Left renal pelvis (tissue), 4 donors: ENCODE measurements at places on chromosomes 7 and 10. TPM values are rescaled to one million over a fixed set of nuclear protein-coding genes. Genes with fewer than 3 reads are reported as not detected.

The FRMD4A gene
- polyA plus RNA-seq, result 85.2 TPM

DNA sequence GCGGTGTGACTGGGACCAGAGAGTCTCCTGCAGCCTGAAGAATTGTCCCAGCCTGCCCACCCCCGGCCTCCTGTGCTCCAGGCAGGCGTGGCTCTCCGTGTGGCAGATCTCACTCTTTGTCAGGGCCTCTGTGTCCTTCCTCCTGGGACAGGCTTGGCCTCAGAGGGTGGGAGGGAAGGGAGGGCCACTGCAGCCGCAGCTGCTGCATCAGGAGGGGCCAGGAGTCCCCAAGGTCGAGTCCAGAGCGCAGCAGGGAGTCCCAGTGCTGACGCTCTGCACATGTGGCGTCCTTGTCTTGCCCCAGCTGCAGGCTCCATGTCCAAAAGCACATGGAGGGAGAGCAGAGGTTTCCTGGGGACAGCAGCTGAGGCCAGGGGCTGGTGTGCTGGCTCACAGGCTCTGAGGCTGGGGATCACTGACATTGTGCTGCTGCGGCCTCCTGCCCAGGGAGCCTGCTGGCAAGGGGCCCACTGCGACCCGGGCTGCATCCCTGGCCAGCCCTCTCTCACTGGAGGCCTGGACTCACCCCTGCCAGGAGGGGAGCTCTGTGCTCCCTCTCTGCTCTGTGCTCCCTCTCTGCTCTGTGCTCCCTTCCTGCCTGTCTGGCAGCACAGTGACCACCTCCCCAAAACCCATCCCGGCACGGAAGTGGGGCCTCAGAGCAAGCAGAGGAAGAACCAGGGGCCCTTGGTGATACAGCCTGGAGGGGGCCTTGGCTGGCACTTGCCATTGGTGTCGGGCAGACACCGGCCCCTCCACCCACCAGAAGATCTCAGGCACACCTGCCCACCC, 114.6 kb upstream of the RET start:
- DNase-seq, result peak; percentile 10

DNA sequence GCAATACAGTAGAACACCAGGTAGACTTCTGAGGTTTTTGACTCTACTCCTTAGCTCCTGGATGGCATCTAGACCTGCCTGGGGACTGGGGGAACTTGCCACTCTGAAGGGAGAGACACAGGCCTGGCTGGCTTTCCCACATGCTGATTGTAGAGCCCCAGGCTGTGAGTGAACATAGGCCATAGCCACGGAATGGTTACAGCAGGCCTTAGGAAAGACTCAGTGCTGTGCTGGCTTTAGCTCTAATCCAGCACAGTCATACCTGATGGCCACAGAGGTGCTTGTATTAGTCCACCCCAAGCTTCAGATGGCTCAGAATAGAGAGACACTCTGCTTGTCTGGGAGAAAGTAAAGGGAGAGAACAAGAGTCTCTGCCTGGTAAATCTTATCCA, 35.0 kb upstream of the ARHGAP12 start:
- no peak for DNase-seq

DNA sequence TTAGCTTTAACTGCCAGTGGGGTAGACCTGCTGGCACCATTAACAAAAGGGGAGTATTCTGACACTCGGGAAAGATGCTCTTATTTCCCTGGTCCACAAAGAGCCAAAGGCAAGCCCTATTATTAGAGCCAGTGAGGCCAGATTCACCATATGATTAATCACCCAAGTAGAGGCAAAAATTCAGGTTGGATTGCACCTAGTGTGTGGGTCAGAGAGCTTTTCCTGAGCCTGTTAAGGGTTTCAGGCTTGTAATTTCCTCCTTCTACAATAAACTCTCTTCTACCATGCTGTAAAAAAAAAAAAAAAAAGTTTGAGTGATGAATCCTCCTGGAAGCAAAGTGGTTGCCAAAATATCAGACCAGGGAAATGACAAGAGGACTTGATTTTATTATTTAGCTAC, 163.5 kb downstream of the MBL2 start:
- no peak for DNase-seq

The CYP3A7 gene
- polyA plus RNA-seq, result 1.5 TPM

The HYAL4 gene
- polyA plus RNA-seq, result 0.30 TPM

DNA sequence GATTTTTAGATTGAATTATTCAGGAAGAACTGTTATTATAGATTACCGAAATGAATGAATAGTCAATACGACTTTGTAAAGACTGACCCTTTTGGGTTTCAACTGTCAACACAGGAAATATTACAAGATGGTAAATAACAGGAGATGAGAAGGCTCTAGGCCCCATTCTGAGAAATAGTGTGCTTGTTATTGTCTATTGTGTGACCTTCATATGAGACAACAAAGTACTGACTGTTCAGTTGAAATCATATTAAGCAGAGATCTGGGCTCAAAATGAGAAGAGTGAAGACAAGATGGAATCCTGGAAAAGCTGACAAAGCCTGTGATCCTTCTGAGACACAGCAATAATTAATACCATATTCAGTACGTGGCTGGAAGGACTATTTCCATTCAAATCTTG, 503.8 kb downstream of the INHBA start:
- DNase-seq, result no peak

The RNF148 gene
- polyA plus RNA-seq, result 0.66 TPM

The NKX2-3 gene
- not detected for polyA plus RNA-seq

The SLIT1 gene
- 8.0 TPM for polyA plus RNA-seq

- DNase-seq, result no peak
These were observed 558.9 kb upstream of the MBL2 start for GRCh38 chr10:53331460-53331859.

DNA sequence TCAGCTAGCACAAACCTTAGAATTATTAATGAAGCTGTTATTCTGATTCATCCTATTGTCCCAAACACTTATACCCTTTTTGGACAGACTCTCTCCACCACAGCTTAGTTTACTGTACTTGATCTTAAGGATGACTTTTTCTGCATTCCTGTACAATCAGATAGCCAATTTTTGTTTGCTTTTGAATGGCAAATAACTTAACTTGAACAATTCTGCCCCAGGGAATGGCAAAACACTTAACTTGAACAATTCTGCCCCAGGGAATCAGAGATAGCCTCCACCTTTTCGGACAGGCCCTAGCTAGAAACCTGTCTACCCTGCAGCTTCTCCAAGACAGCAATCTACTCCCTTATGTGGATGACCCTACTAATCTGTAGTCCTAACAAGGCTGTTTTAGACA, 668.0 kb upstream of the LRRTM3 start:
- no peak for DNase-seq

DNA sequence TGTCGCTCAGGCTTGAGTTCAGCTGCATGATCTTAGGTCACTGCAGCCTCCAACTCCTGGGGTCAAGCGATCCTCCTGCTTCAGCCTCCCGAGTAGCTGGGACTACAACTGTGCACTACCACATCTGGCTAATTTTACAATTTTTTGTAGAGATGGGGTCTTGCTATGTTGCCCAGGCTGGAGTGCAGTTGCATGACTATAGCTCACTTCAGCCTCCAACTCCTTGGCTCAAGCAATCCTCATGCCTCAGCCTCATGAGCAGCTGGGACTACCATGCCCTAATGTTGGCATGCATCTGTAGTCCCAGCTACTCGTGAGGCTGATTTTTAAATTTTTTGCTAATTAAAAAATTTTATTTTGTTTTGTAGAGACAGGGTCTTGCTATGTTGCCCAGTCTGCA, 101.9 kb upstream of the NPTX2 start:
- DNase-seq, result no peak

DNA sequence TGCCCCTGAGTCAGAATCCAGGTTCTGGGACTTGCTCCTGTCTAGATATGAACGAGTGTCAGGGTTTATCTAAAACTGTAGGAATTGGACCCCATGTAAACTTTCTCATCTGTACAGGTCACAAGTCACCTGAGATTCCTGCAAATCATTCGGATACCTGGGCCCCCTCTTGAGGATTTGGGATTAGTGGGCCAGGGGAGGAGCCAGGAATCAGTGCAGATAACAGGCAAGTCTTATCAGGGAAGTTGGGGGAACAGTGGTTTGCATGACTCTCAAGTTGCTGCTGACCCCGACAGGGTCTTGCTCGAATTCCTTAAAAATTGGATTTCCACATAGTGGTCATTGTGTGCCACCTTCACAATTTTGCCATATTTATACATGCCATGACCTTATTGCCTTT, 188.4 kb upstream of the LYZL1 start:
- no peak for DNase-seq

The C10orf53 gene
- polyA plus RNA-seq, result not detected

The CCDC172 gene
- not detected for polyA plus RNA-seq

DNA sequence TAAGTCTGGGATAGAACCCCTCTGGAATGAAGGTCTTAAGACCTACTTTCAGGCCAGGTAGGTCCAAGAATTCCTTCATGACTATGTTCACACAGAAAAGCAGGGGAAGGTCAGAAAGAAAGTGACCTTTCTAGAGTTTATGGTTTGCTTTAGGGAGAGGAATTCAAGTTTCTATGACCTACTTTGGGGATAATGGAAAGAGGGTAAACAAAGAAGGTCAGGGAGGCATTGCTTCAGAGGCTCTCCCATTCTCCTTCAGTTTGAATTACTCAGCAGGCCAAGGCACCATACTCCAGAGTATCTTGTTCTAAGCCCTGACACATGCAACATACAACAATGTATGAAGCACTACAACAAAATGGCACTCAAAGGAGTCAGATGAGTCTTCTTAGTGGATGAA, 11.5 kb upstream of the MACC1 start:
- no peak for DNase-seq

DNA sequence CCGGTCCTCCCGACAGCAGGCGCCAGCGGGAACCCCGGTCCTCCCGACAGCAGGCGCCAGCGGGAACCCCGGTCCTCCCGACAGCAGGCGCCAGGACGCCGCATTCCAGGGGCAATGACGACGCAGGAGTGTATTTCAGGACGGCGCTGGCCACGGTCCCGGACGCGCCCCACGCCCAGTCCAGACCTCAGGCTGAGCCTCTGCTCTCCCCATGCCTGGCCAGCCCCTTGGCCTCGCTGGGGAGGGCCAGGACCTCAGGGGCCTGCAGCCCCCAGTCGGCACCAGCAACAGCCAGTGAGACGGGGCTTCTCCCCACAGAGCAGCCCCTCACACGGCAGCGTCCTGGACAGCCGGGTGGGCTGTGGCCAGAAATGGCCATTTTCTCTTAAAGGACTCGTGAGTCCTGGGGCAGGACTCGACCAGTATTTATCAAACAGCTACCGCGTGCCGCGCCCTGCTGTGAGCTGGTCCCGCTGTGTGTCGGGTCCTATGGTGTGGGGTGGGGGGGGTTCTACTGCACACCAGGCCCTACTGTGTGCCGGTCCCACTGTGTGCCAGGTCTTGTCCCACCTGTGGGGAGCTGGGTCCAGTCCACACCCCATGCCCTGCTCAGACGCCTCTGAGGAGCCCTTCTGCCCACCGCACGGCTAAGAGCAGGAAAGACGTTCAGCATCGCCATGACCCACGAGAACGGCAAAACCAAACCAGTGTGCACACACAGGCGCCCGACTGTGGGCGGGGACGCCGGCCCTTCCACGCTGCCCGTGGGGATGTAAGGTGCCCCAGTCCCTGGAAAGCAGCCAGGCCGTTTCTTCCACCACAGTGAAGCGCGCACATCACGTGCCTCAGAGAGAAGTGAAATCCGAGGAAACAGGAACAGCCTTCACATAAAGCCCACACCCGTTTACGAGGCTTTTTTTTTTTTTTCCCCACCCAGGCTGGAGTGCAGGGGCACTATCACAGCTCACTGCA, 33.3 kb downstream of the GET4 start:
- DNase-seq, result no peak

The WNT8B gene
- 0.63 TPM for polyA plus RNA-seq

DNA sequence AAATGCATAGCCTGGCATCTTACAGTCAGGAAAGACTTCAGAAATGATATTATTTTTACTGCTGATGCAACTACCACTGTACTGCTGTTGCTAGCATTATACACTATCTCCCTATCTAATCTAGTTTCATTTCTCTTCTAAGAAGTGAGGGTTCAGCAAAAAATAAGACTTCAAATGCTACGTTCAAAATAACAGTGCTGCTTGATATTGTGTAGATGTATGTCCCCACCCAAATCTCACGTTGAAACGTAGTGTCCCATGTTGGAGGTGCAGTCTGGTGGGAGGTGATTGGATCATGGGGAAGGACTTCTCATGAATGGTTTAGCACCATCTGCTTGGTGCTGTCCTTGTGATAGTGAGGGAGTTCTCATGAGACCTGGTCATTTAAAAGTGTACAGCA, 129.4 kb downstream of the ANK3 start:
- no peak for DNase-seq

DNA sequence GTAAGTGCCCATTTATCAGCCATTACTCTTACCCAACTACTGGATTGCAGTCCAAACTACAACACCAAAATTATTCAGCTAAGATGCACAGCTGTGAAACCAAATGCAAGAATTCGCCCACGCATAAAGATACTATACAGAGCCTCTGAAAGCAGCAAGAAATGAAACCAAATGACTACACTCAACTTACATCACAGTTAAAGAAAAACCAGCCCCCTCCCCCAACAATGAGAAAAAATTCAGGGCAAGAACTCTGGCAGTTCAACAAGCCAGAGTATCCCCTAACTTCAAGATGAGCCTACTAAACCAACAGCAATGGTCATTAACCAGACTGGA, 209.1 kb upstream of the VWC2 start:
- DNase-seq, result no peak

The IFIT1B gene
- 0.10 TPM for polyA plus RNA-seq

GRCh38 chr7:151687523-151688235, 168.0 kb upstream of the RHEB start:
- no peak for DNase-seq

The CALML3 gene
- polyA plus RNA-seq, result not detected

- no peak for DNase-seq
These were observed 87.7 kb upstream of the EGR2 start for GRCh38 chr10:62903828-62904227.
